Epithelial cell of proximal tubule (primary cell): ENCODE measurements at places on chromosomes 5 and 9. TPM values are rescaled to one million over a fixed set of nuclear protein-coding genes. Genes with fewer than 3 reads are reported as not detected.

Gene MLANA
- total RNA-seq = not detected in 2 replicates

Gene OR1J2
- not detected in 2 replicates for total RNA-seq

Gene FBXO10
- total RNA-seq = 2.9 and 4.9 TPM in 2 replicates

Gene SERF1A
- 9.6 and 14.6 TPM in 2 replicates for total RNA-seq

Gene GPR150
- total RNA-seq = 0.58 TPM in 1 of 2 replicates, not detected in the other

Gene RNF183
- total RNA-seq = 3.9 TPM in 1 of 2 replicates, not detected in the other

Gene DEPDC1B
- total RNA-seq = 21.4 and 38.6 TPM in 2 replicates

Gene PCDHGA6
- total RNA-seq = 0.35 and 0.36 TPM in 2 replicates

Gene BARHL1
- total RNA-seq = not detected in 2 replicates

Gene PCDHB3
- 0.22 and 0.23 TPM in 2 replicates for total RNA-seq

Gene CCL28
- 2.1 and 6.2 TPM in 2 replicates for total RNA-seq

Gene FAM221B
- total RNA-seq = not detected in 2 replicates

Gene FST
- total RNA-seq = 0.14 and 0.40 TPM in 2 replicates

Gene LHX2
- not detected in 2 replicates for total RNA-seq

Gene HTR4
- total RNA-seq = not detected in 2 replicates

Gene TMEM171
- total RNA-seq = 2.8 and 10.6 TPM in 2 replicates

Gene IL9
- total RNA-seq = not detected in 2 replicates

Gene SPINK5
- total RNA-seq = not detected in 2 replicates

Gene MYMK
- not detected in 2 replicates for total RNA-seq

Gene TCF7
- 3.5 and 3.6 TPM in 2 replicates for total RNA-seq

Gene FOXD4
- 0.07 and 0.46 TPM in 2 replicates for total RNA-seq

Gene HTR1A
- not detected in 2 replicates for total RNA-seq

Gene ZFP62
- 10.4 and 12.4 TPM in 2 replicates for total RNA-seq

Gene PCDHGB1
- total RNA-seq = 0.12 and 0.29 TPM in 2 replicates

Gene ANKS6
- 23.8 and 28.6 TPM in 2 replicates for total RNA-seq

Gene HAVCR1
- 11.4 and 25.8 TPM in 2 replicates for total RNA-seq

Gene TPPP
- total RNA-seq = 0.46 and 1.0 TPM in 2 replicates

Gene FGF18
- not detected in 2 replicates for total RNA-seq

Gene SHOC1
- 0.07 TPM in 1 of 2 replicates, not detected in the other for total RNA-seq

Gene PTCH1
- total RNA-seq = 1.7 and 3.5 TPM in 2 replicates

Gene DCAF10
- 8.3 and 17.8 TPM in 2 replicates for total RNA-seq

Gene ACOT12
- total RNA-seq = not detected in 2 replicates

Gene CD180
- total RNA-seq = not detected in 2 replicates

Gene CKMT2
- total RNA-seq = not detected in 2 replicates

Gene NTRK2
- 0.14 and 0.46 TPM in 2 replicates for total RNA-seq

Gene C5orf58
- total RNA-seq = not detected in 2 replicates

Gene SPACA9
- 2.0 and 5.2 TPM in 2 replicates for total RNA-seq

Gene KCNIP1
- 2.0 and 3.3 TPM in 2 replicates for total RNA-seq

Gene TMEM215
- total RNA-seq = not detected in 2 replicates

Gene OMD
- not detected in 2 replicates for total RNA-seq

Gene MAMDC2
- total RNA-seq = 5.5 and 6.6 TPM in 2 replicates
